Fibroblast of villous mesenchyme (primary cell): ENCODE measurements at places on chromosomes 13 and 19.

GRCh38 chr19:46924874-46925547, 64.2 kb downstream of the ARHGAP35 start:
- DNase-seq = no peak

- no peak for DNase-seq
Measured at GRCh38 chr13:110907951-110908898, 6.6 kb downstream of the ANKRD10 start.

DNA sequence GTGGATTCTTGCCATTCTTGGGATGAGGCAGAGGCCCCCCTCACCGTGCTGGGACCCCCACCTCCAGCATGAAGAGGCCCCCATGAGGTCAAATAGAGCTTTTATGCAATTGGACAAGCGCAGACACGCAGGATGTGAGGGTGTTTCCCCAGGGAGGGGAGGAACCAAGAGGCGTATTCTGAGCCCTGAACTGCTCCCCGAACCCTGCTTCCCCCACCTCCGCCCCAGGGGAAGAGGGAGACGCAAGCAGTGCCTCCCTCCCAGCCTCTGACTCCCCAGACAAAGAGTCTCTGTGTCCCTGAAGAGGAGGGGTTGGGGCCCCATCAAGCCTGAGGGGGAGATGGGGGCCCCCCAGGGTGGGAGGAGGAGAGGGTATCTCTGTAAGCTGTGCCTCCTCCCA, 1.3 kb upstream of the RDH8 start:
- DNase-seq = no peak

GRCh38 chr13:46552303-46552682, 677 bp upstream of the LRCH1 start:
- no peak for DNase-seq

DNA sequence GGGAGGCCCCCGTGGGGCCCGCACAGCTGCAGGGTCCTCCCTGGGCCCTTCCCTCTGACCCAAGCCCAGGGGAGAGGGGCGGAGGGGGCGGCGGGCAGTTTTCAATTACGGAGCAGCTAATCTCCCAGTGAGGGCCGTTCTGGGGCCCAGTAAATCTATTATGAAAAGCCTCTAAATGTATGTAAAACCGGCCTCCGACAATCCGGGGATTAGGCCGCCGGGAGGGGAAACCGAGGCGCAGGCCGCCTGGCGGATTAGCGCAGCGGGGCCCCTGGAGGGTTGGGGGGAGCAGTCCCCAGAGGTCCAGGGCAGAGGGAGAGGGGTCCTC, 25.1 kb downstream of the EFNA2 start:
- DNase-seq = no peak

GRCh38 chr13:46143184-46143701, 38.4 kb upstream of the CPB2 start:
- no peak for DNase-seq

DNA sequence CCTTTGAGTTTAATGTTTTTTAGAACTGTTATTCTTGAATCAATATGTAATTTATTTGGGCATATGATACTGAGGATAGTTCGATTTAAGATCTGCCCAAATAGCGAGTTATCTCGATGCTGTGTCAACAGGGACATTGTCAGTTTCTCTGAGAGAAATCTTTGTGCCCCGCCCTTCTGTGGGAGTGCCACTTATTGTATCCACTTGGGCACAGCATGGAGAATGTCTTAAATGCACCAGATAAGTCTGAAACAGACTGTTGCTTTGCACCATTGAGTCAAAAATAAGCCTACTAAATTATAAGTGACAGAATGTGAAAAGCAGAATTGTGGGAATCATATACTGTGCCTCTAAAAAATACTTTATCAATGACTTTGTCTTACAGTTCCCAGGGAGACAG, 45.6 kb downstream of the RNASEH2B start:
- DNase-seq = no peak

DNA sequence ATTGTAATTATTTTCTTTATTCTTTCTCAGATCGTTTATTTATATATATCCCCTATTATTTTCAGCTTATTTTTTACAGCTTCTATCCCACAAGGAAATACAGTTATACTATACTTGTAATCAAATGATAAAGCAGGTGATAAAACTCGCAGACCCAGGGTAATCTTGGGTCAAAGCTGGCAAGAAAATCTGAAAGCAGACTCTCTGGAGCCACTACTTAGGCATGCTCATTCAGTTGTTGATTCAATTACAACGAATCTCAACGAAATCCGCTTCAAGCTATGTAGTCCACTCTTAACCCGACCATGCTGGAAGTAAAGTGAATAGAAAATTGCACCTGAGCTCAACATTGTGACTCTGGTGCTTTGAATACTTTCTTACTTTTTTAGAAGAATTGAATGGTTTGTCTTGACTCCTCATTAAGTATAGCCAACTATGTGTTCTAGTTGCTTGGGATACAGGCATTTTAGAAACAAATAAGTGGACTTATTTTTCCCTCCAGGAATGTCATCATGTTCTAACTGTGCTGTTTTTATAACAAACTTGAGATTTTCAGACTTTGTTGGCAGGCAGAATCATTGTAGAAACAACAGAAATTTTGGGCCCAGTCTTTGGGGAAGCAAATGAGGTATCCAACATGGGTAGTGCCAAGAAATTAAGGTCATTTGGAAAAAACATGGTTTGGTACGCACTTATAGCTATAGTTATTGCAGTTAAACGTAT, 21.4 kb downstream of the ESD start:
- no peak for DNase-seq

DNA sequence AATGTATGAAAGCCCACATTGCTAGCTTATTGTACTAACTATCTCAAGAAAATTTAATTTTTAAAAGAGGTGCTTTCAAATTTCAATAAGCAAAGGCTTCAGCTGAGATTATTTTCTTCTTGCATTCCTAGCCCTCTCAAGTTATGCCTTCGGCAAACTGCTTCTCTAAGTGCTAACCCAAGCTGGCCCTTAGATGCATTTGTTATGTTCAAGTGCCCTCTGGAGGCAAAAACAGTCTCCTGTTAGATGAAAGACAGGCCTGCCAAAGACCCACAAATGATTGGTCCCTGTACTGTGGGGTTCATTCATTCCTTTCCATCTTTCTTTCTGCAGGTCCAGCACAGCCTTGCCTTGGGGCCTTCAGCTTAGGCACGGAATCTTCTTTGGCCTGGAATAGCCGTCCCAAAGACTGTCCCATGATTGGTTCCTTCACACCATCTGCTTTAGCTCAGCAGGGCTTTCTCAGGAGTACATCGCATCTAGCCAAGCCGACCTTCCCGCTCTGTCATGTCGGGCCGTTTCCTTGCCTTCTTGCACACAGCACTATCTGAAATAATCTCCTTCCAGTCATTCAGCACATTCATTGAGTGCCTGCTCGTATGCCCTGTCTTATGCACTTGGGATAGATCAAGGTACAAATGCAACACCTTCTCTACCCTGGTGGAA, 26.4 kb upstream of the TPTE2 start:
- DNase-seq = peak; percentile 69

GRCh38 chr13:46165485-46166223, 16.3 kb downstream of the LCP1 start:
- DNase-seq = peak; percentile 30

DNA sequence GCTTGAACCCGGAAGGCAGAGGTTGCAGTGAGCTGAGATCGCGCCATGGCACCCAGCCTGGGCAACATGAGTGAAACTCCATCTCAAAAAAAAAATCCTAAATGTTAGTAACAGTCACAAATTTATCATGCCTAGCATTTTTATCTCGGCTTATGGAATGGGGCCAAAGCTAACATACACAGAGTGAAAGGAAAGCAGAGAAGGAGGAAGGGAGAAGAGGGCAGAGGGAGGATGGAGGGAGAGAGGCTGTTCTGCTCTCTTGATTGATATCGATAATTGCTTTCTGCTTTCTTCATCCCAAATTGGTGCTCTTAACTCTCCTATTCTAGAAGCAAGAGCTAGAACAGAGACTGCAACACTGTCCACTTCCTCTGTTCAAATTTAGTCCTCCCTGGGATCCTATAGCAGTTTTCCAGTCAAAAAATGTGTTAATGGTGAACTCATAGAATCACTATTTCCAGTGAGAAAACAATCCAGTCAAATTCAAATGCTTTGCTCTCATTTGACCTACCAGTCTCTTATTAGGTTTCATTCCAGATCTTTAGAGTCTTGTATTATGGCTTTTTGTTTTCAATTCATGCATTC, 15.8 kb upstream of the TUBGCP3 start:
- DNase-seq = no peak

- no peak for DNase-seq
Measured at GRCh38 chr13:74895042-74895796, 586.8 kb downstream of the TBC1D4 start.

DNA sequence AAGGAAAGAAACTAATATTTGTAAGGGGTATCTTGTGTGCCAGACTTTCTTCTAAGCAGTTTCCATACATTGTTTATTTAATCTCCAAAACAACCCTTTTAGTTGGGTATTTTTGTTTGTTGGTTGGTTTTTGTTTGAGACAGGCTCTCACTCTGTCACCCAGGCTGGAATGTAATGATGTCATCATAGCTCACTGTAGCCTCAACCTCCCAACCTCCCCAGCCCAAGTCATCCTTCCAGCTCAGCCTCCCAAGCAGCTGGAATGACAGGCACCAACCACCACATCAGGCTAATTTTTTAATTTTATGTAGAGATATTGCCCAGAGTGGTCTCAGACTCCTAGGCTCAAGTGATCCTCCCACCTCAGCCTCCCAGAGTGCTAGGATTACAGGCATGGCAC, 41.2 kb upstream of the LSM14A start:
- DNase-seq = no peak

GRCh38 chr13:87821512-87821911, 150.3 kb downstream of the SLITRK5 start:
- no peak for DNase-seq
